ENCODE measurements at places on chromosomes 4 and X.

- DNase-seq = no peak
These were observed 18.3 kb downstream of the STIM2 start for GRCh38 chr4:26878794-26879391.

GRCh38 chr4:69848028-69848427, 11.9 kb downstream of the SULT1E1 start:
- no peak for DNase-seq

DNA sequence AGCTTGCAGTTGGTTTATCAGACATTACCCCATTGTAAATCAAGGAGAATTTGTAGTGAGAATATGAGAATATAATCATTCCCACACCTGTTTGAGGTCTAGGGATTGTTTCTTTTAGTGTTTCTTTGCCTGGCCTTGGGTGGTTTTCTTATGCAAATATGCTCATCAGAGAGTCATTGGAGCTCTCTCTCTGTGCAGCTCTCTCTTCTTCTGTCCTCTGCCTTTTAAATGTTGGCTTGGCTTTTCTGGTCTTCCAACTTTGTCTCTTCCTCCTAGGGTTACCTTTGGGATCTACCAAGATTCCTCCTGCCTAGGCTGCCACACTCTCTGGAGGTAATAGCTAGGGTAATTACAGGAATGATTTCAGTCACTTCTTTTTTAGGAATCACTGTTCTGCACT, 102.3 kb upstream of the ARSJ start:
- DNase-seq = no peak

GRCh38 chr4:169246279-169246678, 24.5 kb downstream of the SH3RF1 start:
- no peak for DNase-seq

DNA sequence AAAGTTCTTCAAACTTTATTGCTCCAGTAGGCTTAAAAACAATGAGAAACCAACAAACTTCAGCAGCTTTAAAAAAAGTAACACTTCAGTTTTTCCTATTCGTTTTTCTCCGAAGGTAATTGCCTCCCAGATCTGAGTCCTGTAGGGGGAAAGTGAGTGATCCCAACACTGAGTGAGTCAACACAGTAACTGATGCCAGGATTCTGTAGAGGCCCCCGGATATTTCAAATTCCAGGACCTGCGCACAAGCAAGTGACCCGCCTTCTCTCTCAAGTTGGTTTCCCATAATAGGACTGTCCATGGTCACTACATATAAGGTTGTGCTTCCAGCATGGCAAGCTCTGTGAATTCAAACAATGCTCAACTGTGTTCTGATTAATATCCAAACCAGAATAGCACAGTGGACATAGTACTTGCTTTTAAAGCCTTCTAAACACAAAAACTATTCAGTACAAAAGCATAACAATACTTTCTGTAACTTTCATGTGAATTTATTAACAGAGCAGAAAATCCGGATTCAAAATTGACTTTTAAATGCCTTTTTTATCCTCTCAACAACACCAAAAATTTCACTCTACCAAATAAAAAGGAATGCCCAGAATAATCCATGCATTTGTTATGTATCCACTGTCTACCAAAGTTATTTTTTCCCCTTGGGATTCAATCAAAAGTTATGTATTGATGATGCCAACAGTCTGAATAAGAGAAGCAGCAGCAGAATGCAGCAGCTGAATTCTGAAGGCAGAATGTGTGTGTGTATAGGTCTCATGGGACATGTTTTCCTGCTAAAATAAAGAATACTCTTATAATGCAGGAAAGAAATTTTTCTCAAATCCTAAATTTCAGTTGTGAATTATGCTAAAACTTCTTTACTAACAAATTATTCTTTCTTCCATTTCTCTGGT, at the start of gene DMD:
Gene DMD, minus strand, starts transcription at position 194 of the 905 bp plus-strand sequence. CDS start 237 bp downstream, outside the sequence.
- DNase-seq = no peak

GRCh38 chr4:27819246-27819645, 958.6 kb downstream of the STIM2 start:
- DNase-seq = no peak

DNA sequence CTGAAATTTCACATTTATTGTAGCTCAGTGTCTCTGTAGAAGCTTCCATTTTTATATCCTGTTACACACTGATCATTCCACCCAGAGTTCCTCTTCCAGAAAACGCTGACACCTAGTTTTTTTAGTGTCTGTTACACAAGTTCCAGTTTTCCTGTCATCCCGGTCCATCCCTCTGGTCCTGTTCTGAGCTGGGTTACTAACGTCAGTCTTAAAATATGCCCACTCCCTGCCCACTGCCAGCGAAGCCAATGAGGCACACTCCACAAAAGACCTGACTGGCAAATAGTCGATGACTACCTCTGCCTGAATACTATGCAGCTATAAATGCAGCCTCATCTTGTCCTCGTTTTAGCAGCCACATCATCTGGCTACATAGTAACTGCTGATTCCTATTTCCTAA, 30.9 kb upstream of the DDX3X start:
- no peak for DNase-seq

DNA sequence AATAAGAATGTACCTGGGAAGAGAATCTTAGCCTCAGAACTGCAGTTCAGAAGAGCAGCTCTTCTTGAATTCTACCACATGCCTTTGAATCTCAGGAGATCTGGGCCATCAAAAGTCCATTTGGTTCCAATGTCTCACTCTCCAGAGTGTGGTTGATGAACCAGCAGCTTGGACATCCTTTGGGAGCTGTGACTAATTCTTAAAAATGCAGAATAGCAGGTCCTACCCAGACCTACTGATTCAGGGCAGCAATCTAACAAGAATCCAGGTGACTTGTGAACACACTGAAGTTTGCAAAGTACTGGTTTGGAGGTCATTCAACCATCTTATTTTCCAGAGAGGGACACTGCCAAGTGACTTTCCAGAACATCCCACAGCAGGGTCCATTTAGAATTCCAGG, 244.7 kb downstream of the PACRGL start:
- no peak for DNase-seq

- DNase-seq = peak; percentile 42
These were observed 107.8 kb downstream of the EFNB1 start for GRCh38 chrX:68936608-68937007.

DNA sequence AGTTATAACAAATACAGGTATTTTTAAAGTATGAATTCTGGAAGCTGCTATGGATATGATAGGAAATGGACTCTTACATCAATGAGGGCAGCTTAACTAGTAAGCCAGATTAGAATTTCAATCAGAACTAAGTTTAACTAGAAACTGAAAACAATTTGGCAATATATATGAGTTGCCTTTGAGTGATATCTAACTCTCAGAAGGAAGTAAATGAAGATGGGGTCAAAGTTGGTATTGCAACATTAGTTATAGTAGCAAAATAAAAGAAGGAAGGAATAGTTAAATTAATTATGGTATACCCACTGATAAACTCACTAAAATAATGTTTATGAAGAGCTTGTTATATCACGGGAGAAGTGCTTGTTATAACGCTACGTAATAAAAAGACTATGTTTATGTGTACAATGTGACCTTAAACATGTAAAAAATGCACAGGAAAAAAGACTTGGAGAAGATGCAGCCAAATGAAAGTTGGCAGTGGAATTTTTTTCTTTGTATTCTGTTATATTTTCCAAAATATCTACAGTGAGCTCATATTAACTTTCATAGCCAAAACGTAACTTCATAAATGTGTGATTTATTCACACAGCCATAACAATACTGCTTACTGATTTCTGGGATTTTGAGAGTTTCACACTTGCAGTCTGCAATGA, 34.5 kb downstream of the PHKA2 start:
- no peak for DNase-seq

GRCh38 chrX:112368371-112368770, 285.8 kb upstream of the TRPC5 start:
- DNase-seq = no peak

DNA sequence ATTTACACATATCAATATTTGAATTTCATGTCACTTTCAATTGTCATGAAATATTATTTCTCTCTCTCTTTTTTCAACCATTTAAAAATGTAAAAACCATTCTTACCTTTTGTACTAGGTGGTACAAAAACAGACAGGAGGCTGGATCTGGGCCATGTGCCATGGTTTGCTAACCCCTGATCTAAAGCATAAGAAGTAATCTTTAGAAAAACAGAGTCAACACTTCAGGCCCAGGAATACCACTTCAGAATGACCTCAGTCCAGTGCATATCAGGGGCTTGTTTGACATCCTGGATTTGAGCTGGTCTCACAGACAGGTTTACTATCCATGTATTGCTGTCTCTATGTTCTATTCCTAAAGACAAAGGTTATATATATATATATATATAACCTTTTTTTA, 102.5 kb downstream of the DCHS2 start:
- no peak for DNase-seq

GRCh38 chr4:6092131-6092530, 73.9 kb upstream of the C4orf50 start:
- DNase-seq = no peak

DNA sequence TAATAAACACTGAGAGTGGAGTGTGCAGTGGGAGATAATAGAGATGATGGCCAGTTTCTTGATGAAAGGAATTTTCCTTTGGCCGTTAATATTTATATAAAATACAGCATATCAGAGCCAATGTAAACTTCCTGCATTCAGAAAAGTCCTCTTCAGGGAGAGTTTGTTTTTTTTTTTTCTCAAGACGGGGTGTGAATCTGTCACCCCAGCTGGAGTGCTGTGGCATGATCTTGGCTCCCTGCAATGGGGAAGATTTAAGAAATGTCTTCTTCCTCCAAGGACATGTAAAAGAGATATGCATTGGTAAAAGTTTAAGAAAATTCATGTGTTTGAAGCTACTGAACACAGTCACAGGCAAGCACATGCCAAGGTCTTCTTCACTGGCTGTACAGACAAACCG, 25.4 kb upstream of the TBC1D9 start:
- no peak for DNase-seq

DNA sequence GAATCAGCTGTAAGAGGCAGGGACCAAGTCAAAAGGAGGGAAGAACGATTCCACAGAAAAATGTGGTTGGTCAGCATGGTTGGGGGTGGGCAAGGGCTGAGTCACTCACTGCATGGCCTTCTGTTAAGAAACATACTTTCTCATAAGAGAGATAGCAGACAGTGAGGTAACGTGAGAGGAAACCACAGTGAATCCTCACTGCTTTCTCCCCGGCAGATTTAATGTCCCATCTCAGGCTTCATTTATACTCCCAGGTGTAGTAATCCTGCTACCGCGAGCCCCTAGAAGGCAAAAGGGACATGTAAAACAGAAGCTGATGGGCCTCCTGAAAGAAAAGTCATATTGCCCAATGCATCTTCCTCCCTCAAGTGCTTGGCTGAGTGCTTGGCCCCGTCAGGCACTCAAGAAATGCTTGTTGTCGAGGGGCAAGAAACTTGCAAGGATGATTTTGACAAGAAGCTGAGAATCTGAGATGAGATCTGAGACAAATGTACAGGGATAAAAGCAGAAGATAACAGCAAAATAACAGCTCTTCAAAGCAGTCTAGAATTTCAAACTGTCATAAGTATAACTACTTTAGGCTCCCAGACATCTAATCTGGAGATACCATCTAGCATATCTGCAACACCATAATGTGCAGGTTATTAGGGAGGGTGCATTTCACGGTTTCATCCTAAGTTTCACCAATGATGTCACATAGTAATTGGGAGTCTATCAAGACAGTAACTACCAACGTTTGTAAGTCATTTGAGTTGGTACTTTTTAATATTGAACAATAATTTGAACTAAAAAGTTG, 40.2 kb downstream of the SH3KBP1 start:
- peak; percentile 70 for DNase-seq

- no peak for DNase-seq
These were observed 333.1 kb upstream of the IGFBP7 start for GRCh38 chr4:57443308-57443707.

DNA sequence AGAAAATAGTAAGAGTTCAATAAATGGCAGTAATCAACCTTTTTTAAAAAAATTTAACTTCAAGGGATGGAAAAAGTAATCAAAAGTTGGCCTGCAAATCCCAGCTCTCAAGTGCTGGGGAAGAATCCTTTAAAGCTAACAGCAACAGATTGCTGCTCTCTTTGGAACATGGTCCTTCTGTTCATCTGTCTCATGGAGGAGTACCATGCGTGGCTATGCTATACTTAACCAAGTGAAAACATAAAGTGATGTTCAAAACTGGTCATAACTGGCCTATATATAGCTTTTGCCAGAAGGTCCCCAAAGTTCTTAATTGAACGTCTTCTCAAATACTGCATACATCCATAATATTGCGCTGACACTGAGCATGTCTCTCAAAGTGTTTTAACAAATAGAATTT, 154.4 kb downstream of the GABRB1 start:
- DNase-seq = no peak

GRCh38 chrX:129641941-129642340, 12.8 kb downstream of the APLN start:
- no peak for DNase-seq

DNA sequence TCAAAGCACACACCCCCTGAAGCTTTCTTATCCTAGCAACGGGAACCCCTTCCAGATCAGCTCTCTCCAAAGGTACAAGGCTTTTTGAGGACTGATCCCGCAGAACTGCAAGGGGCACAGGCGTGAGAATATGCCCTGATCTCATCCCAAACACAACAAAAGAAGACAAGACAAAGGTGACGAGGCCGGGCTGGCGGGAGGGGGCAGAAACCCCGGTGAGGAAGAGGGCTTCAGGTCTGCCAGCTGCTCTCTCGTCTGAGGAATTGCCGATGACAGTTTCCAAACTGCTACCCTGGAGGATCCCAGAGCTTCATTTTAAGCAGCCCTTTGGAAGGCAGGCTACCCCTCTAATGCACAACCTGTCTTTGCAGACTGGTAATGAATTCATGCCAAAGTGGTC, 3.4 kb downstream of the HCFC1 start:
- no peak for DNase-seq

- DNase-seq = no peak
These were observed 32.0 kb downstream of the ABCE1 start for GRCh38 chr4:145130130-145130529.

DNA sequence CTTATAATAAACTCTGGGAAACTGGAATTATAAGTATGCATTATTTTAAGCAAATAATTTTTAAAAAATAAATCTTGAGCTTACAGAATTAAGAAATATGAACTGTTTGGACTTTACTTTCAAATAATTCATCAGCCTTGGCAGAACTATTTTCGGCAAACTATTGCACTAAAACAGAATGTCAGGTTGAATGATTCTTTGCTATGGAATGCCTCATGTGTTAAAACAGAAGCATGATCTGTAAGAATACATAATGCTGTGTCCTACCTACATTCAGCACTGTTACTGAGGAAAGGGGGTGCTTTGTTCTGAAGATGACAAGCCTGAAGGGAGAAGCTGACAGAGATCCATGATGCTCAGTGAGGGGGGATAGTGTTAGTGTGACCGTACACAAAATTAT, 55.6 kb upstream of the EXOC1L start:
- no peak for DNase-seq

Measured in BJ (cell line).